ENCODE measurements at places on chromosomes 1 and 21. TPM values are rescaled to one million over a fixed set of nuclear protein-coding genes. Genes with fewer than 3 reads are reported as not detected.

RBM11 gene
- 2.9 TPM for polyA plus RNA-seq

SPTA1 gene
- not detected for polyA plus RNA-seq

BARHL2 gene
- not detected for polyA plus RNA-seq

HCN3 gene
- polyA plus RNA-seq: 2.3 TPM

HES3 gene
- polyA plus RNA-seq: not detected

Data from IgD-negative memory B cell (primary cell).